MCF 10A (cell line): ENCODE measurements at places on chromosomes 6 and 20. TPM values are rescaled to one million over a fixed set of nuclear protein-coding genes. Genes with fewer than 3 reads are reported as not detected.

C20orf96 gene
- total RNA-seq: 2.4 and 3.8 TPM in 2 replicates

ABHD16B gene
- total RNA-seq: not detected in 2 replicates

SNAP25 gene
- not detected in 2 replicates for total RNA-seq

EPPIN gene
- not detected in 2 replicates for total RNA-seq

TSPO2 gene
- total RNA-seq: not detected in 2 replicates

PTPN1 gene
- total RNA-seq: 56.4 and 63.0 TPM in 2 replicates

MED23 gene
- 20.6 and 25.0 TPM in 2 replicates for total RNA-seq

C20orf141 gene
- total RNA-seq: not detected in 2 replicates

PRPH2 gene
- total RNA-seq: not detected in 2 replicates

FRMD1 gene
- total RNA-seq: not detected in 2 replicates

DPPA5 gene
- not detected in 2 replicates for total RNA-seq

PTPRT gene
- not detected in 2 replicates for total RNA-seq

PSORS1C1 gene
- 7.7 and 11.7 TPM in 2 replicates for total RNA-seq

DNA sequence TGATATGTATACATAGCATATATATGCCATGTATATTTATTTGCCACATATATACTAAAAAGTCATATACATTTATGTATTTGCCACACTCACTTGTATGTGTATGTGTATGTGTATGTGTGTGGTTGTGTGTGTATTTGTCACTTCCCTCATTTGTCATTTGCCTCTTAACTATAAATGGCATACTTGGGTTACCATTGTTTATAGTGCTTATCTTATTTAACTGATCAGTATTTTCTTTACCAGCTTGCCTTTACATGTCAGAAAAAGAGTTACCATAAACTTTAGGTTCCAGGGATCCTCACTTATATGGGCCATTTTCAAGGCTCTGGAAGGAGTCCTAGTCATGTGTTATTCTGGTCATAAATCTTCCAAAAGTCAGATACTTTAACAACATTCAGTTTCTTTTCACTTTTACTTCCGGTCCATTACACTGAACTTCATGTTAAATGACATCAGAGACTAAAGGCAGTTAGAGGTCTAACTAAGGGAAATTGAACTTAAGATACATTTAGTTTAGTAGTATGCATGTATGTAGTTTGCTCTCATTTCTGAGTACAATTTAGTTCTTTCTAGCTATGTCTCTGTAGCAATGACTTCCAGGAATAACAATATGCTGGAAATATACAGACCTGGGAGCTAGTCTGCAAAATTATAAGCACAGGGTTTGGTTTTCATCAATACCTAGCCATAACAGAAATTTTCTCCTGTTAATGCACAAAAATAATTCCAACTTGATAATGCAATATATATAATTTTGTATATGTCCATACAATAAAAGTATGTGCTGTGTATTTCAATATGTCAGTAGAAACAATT lies 33.7 kb upstream of the HIVEP1 start:
- DNase-seq: no peak
- no peak overlapping the region for H3K4me3 ChIP-seq
- peaks cover 5% of the 10 kb centered on the region for H3K4me1 ChIP-seq
- H3K36me3 ChIP-seq: no peaks in the 10 kb centered on the region
- H3K27me3 ChIP-seq: no peaks in the 10 kb centered on the region

- no peak overlapping the region for H3K27ac ChIP-seq
- H3K4me1 ChIP-seq: no peaks in the 10 kb centered on the region
- no peaks in the 10 kb centered on the region for H3K36me3 ChIP-seq
- no peak overlapping the region for H3K4me3 ChIP-seq
- DNase-seq: no peak
These were observed 140.8 kb upstream of the AGPAT4 start for GRCh38 chr6:161414707-161415106.

- DNase-seq: no peak
- H3K27me3 ChIP-seq: no peaks in the 10 kb centered on the region
- H3K36me3 ChIP-seq: no peaks in the 10 kb centered on the region
- peaks cover 14% of the 10 kb centered on the region for H3K4me1 ChIP-seq
These were observed 1123.5 kb upstream of the MAP3K7 start for GRCh38 chr6:91710342-91710741.

DNA sequence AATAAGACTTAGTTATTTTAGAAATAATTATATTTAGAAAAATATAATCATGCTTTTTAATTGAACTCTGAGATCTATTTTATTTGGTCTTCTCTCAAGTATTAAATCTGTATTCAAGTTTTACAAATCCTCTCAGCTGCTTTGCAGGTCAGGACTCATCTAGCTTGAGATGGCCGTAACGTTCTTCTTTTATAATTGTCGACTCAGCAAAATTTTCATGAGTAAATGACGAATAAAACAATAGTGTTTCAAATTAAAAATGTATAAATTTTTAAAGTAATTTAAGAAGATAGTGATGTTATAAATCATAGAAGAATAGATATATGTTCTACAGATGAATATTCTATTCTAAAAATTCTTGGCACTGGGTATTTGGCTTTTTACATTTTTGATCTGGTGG lies 957.1 kb upstream of the EYS start:
- no peaks in the 10 kb centered on the region for H3K4me1 ChIP-seq
- no peak overlapping the region for H3K27ac ChIP-seq
- H3K36me3 ChIP-seq: no peaks in the 10 kb centered on the region
- no peak for DNase-seq
- H3K27me3 ChIP-seq: no peaks in the 10 kb centered on the region

- H3K27me3 ChIP-seq: no peaks in the 10 kb centered on the region
- H3K27ac ChIP-seq: no peak overlapping the region
- H3K4me3 ChIP-seq: no peak overlapping the region
These were observed 162.2 kb upstream of the BMP5 start for GRCh38 chr6:56037601-56038000.

- H3K4me3 ChIP-seq: peak overlapping the region; percentile 57
- peaks cover 51% of the 10 kb centered on the region for H3K36me3 ChIP-seq
- no peaks in the 10 kb centered on the region for H3K27me3 ChIP-seq
- H3K4me1 ChIP-seq: peaks cover 64% of the 10 kb centered on the region
- peak overlapping the region; percentile 77 for H3K27ac ChIP-seq
These were observed 60.4 kb downstream of the FOXO3 start for GRCh38 chr6:108621117-108621516.

- DNase-seq: peak; percentile 55
- peaks cover 26% of the 10 kb centered on the region for H3K4me1 ChIP-seq
- no peaks in the 10 kb centered on the region for H3K36me3 ChIP-seq
- no peak overlapping the region for H3K4me3 ChIP-seq
These were observed 113.5 kb upstream of the PHACTR1 start for GRCh38 chr6:12602951-12603672.

DNA sequence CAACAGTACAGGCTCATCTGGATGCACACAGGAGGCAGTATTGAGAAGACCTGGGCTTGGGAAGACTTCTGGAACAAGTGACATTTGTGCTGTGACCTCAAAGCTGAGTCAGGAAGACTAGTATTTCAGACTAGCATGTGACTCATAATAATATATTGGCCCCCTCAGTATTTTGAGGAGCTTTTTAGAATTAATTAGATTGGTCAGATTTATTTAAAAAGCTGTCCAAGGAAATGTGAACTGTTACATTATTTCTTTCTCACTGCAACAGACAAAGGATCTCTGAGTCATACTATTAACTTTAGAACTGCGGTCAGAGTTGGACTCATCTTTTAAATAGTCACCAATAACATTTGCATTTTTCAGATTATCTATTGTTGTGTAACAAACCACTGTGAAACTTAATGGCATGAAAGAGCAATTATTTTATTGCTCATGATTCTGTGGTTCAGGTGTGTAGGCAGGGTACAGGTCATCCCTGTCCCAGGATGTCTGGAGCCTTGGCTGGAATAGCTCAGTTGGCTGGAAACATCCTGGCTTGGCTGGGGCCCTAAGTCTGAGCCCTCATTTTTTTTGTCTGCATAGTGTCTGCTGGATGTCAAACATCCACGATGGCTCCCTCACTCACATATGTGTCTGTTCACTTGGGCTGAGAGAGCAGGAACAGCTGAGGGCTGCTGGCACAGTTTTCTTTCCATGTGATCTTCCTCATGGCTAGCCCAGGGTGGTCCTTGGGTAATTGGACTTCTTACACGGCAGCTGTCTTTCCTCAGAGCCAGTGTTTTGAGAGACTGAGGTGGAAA lies 46.9 kb downstream of the MAP3K4 start:
- DNase-seq: peak; percentile 81
- peaks cover 24% of the 10 kb centered on the region for H3K4me1 ChIP-seq
- H3K27ac ChIP-seq: peak overlapping the region; percentile 83
- H3K4me3 ChIP-seq: no peak overlapping the region
- H3K27me3 ChIP-seq: no peaks in the 10 kb centered on the region
- H3K36me3 ChIP-seq: peaks cover 5% of the 10 kb centered on the region

GRCh38 chr6:46090115-46091079 lies 39.4 kb upstream of the ENPP4 start:
- H3K36me3 ChIP-seq: no peaks in the 10 kb centered on the region
- DNase-seq: peak; percentile 57
- no peak overlapping the region for H3K27ac ChIP-seq
- H3K4me1 ChIP-seq: no peaks in the 10 kb centered on the region
- no peak overlapping the region for H3K4me3 ChIP-seq

GRCh38 chr6:144769142-144769541 lies 484.0 kb downstream of the UTRN start:
- no peaks in the 10 kb centered on the region for H3K4me1 ChIP-seq
- H3K27ac ChIP-seq: no peak overlapping the region
- H3K36me3 ChIP-seq: peaks cover 24% of the 10 kb centered on the region
- no peak for DNase-seq
- no peak overlapping the region for H3K4me3 ChIP-seq
- H3K27me3 ChIP-seq: no peaks in the 10 kb centered on the region

DNA sequence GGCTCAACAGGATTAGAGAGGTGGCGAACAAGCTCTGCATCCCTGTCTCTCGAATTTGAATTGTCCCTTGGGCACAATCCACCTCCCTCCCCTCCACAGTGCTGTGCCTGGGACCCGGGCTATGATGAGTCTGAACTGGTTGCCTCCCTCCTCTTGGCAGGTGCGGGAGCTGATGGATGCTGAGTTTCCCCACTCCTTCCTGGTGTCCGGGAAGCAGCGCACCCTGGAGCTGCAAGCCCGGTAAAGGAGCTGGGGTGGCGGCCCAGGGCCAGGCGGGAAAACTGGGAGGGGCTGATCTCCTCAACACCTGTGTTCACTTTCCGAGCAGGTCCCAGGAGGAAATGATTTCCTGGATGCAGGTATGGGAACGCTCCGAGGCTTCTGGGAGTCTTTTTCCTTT lies 14.9 kb downstream of the FGD2 start:
- no peak overlapping the region for H3K27ac ChIP-seq
- peak; percentile 47 for DNase-seq
- no peaks in the 10 kb centered on the region for H3K27me3 ChIP-seq
- H3K4me1 ChIP-seq: peaks cover 40% of the 10 kb centered on the region
- no peaks in the 10 kb centered on the region for H3K36me3 ChIP-seq

- H3K27me3 ChIP-seq: no peaks in the 10 kb centered on the region
- H3K4me1 ChIP-seq: peaks cover 18% of the 10 kb centered on the region
- DNase-seq: peak; percentile 81
- H3K4me3 ChIP-seq: no peak overlapping the region
- H3K27ac ChIP-seq: no peak overlapping the region
These were observed 56.5 kb upstream of the ADGRF1 start for GRCh38 chr6:47098570-47098993.

- peak; percentile 42 for DNase-seq
- H3K36me3 ChIP-seq: no peaks in the 10 kb centered on the region
- no peak overlapping the region for H3K4me3 ChIP-seq
- peaks cover 24% of the 10 kb centered on the region for H3K4me1 ChIP-seq
These were observed 47.1 kb upstream of the TBC1D7 start for GRCh38 chr6:13375360-13375878.

- peaks cover 31% of the 10 kb centered on the region for H3K27me3 ChIP-seq
- H3K4me3 ChIP-seq: no peak overlapping the region
- no peak overlapping the region for H3K27ac ChIP-seq
- H3K4me1 ChIP-seq: peaks cover 8% of the 10 kb centered on the region
- no peaks in the 10 kb centered on the region for H3K36me3 ChIP-seq
- DNase-seq: no peak
These were observed 83.2 kb upstream of the FBXL4 start for GRCh38 chr6:99030915-99031314.

DNA sequence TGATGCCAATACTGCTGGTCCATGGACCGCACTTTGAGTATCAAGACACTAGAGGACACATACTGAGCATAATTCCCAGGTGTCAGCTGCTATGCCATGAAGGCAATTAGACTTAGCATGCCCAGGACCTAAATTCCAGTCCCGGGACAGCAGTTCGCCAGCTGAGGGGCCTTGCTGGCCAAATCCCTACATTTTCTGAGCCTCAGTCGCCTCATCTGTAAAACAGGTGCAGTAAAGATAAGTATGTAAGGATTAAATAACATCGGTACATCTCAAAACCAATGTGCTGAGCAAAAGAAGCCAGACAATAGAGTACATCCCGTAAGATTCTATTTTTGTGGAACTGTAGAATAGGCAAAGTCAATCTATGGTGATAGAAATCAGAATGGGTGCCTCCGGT lies 1.0 kb downstream of the BFSP1 start:
- no peaks in the 10 kb centered on the region for H3K27me3 ChIP-seq
- H3K4me1 ChIP-seq: no peaks in the 10 kb centered on the region
- H3K27ac ChIP-seq: no peak overlapping the region
- DNase-seq: no peak
- no peaks in the 10 kb centered on the region for H3K36me3 ChIP-seq

DNA sequence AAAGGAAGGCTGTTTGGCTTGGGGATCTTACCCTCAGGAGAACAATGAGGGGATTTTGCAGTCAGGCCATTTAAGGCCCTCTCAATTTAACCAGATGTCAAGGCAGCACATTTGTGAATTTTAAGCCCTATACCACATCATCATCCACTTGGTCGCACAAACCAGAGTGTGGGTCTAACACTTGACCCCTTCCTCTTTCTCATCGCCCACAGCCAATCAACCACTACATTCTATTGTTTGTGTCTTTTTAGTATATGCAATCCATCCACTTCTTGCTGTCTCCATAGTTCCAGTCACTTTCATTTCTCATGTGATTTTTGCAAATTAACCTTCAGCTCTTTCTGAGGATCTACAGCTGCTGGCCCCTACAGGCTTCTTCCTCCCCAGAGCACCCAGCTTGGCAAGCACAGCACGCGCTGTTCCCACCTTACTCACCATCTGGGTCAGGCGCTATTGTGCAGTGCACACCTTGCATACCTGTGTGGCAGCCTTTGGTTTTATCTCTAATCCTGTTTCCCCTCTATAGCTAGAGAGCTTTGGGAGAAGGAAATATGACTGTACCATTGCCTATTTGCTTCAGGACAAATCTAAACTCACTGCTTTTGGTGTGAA lies 32.3 kb upstream of the CD83 start:
- DNase-seq: no peak
- no peak overlapping the region for H3K4me3 ChIP-seq
- H3K27me3 ChIP-seq: no peaks in the 10 kb centered on the region
- no peaks in the 10 kb centered on the region for H3K4me1 ChIP-seq
- no peaks in the 10 kb centered on the region for H3K36me3 ChIP-seq

- H3K4me3 ChIP-seq: peak overlapping the region; percentile 72
- H3K27ac ChIP-seq: peak overlapping the region; percentile 96
- H3K4me1 ChIP-seq: peaks cover 67% of the 10 kb centered on the region
These were observed 22.4 kb downstream of the ZMYND8 start for GRCh38 chr20:47334022-47334551.

- peaks cover 29% of the 10 kb centered on the region for H3K27me3 ChIP-seq
- H3K36me3 ChIP-seq: no peaks in the 10 kb centered on the region
- H3K4me3 ChIP-seq: no peak overlapping the region
- peak; percentile 13 for DNase-seq
These were observed 162.4 kb upstream of the KCNG1 start for GRCh38 chr20:51185277-51185676.
